ENCODE measurements at places on chromosomes 7 and 10.

DNA sequence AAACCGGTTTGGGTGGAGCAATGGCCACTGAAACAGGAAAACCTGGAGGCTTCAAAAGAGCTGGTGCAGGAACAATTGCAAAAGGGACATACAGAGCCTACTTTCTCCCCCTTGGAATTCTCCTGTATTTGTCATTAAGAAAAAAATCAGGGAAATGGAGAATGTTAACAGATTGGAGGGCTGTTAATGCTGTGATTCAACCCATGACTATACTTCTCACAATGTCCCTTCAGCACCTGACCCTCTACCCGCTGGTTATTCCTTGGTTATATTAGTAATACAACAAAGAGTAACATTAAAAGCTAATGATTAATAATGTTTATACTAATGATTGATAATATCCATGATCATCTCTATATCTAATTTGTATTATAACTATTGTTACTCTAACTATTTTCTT is 34.4 kb upstream of the AKR1C2 start:
- no peak for DNase-seq

DNA sequence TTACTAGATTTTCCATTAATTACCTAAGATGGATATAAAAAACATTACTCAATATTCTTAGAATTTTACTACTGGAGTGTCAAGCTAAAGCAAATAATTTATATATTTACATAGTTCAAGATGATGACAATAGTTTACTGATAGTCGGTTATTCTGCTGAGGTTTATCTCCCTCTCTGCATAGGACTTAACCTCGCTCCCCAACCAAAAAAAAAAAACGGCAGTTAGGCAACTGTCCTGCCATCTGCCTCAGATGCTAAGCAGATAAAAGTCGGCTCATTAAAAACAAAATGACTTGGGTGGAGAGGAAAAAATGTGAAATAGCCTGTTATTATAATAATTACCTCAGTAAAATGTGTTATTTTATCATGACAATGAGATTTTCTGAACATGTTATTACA is 14.0 kb upstream of the ITGB8 start:
- DNase-seq = no peak

DNA sequence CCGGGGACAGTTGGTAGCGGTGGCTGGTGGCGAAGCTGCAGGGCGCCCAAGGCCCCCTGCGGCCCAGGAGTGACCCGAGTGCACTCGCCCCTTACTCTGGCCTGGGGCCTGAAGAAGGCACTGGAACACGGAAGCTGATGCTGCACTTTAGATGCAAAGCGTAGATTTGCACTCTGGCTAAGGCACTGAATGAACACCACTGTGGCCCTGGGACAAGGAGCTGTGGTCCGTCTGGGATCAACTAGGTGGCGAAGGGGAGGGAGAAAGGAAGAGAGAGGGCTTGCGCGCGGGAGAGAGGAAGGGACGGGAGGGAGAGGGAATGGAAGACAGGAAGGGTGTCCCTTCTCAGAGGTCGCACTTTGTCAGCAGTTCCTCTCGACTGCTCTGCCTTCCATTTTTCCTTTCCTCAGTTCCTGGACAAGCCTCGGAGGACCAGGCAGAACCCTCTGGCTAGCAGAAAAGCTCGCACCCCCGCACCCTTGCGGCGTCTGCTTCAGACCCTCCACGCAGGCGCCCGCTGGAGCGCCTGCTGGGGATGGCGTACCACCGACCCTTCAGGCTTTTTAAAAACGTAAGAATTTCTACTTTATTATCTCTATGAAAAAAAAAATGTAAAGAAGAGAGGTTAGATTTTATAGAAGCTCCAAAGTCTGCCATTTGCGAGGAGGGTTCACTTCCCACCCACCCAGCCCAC is 1.2 kb downstream of the FERD3L start:
- no peak for DNase-seq

- no peak for DNase-seq
Observed at GRCh38 chr10:113133497-113134115, 183.6 kb downstream of the TCF7L2 start.

GRCh38 chr7:45714521-45714820 is 140.3 kb downstream of the ADCY1 start:
- DNase-seq = no peak

DNA sequence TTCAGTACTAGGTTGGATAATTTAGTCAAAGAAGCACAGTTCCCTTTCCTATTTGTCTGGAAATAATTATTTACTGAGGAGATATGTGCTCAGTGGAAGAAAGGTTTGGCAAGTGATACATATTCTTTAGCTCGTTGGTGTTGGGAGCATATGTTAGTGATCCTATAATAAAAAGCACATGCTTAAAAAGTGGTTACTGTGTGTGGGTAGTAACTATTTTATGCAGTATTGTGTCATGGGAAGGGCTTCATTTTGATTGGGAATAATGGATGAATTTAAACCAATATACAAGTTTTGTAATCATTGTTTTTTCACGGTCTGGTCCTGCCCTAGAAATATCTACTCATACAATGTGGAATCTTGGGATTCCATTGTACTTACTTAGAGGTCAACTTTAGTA is 188.7 kb upstream of the PPP1R3A start:
- DNase-seq = no peak

GRCh38 chr7:17269341-17270221 is 28.9 kb upstream of the AHR start:
- DNase-seq = no peak

DNA sequence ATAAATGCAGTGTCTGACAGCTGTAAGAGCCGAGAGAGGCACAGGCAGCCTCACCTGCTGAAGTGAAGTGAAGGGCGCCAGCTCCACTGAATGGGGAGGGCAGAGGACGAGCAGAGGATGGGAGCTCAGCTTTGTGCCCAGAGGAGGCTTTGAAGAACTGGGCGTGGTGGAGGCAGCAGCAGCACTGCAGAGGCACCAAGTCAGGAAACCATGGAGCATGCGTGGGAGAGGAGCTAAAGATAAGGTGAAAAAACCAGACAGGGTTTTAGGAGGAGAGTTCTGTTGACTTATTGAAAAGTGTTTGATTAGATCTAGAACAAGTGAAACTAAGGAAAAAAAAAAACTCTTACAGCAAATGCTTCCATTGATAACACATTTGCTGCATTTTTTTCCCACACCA is 216.4 kb downstream of the CXCL12 start:
- no peak for DNase-seq

DNA sequence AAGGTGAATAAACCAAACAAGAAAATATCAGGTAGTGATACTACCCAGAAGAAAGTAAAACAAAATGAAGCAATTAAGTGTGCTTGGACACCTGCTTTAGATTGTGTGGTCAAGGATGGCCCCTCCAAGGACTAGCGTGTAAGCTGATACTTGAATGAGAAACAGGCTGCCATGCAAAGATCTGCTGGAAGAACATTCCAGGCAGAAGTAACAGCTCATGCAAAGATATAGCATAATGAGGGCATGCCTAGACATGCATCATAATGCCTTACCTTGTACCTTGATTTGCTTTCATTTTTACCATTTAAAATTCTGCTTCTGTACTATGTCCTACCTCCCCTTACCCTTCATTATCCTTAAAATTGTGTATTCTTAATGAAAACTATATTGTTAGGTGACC is 74.8 kb upstream of the HDAC9 start:
- DNase-seq = no peak

Data from stimulated activated CD4-positive, alpha-beta T cell treated with anti-CD3 and anti-CD28 coated beads, Interleukin-12 subunit alpha, Interleukin-12 subunit beta, amount 100 ng/mL, for 48 hours (primary cell).